Kidney (tissue), 22 donors: ENCODE measurements at places on chromosomes 12 and 14. TPM values are rescaled to one million over a fixed set of nuclear protein-coding genes. Genes with fewer than 3 reads are reported as not detected.

GRCh38 chr12:47277972-47278448 is 198.3 kb upstream of the AMIGO2 start:
- no peak for DNase-seq

DNA sequence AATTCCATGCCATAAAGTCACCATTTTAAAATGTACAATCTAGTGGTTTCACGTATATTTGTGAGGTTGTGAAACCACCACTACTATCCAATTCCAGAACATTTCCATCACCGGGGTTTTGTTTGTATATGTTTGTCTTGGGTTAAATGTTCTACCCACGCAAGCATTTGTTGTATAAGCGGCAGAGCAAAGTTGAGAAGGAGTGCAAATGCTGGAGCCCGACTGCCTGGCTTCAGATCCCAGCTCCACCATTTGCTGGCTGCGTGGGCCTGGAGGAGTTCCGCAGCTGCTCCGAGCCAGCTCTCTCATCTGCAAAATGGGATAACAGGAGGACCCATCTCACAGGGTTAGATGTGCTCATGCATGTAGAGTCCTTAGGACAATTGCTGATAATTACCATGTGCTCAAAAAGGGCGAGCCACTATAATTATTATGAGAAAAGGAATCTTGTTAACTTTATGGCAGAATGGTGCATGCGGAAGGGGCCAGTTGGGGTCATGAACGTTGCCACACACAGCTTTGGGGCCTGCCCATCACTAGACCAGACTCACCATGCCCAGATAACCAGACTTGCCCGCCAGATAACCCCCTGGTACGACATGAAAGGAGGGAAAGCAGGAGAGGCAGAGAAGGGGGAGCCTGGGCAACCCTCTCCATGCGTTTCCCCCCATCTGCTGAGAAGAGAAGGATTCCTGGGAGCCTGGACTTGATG is 6.4 kb downstream of the ACTN1 start:
- no peak for DNase-seq

DNA sequence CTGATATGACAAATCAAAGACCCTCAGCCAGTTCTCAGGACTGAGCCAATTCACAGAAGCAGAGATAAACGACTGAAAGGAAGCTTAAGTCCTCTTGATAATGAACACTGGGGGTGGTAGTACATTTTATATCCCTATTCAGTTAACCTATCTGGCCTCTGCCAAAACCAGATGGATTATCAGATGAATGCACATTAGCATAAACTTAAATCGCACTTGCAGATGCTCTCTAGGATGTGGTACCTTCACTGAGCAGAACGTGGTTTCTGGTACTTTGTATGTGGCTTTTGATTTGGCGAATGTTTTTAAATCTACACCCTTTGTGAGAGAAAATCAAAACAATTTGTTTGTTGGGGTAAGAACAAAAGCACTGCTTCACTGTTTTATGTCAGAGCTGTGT is 21.1 kb upstream of the TAS2R14 start:
- DNase-seq = no peak

DNA sequence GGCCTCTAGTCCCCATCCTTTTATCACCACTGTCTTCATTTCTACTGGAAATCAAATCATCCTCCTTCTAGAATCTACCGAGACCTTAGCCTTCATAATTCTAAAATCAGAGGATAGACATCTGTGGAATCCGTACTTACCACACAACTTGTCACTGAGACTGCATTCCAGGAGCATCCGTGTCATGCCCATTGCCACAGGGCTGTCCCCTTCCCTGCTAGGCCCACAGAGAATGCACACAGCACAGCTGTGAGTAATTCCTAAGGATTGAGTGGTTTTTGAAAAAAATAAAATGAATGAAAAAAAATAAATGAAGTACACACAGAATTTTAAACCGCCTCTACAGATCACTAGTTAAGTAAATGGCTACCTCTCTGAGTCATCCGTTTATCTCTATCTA is 21.0 kb upstream of the MAGOHB start:
- DNase-seq = no peak

DNA sequence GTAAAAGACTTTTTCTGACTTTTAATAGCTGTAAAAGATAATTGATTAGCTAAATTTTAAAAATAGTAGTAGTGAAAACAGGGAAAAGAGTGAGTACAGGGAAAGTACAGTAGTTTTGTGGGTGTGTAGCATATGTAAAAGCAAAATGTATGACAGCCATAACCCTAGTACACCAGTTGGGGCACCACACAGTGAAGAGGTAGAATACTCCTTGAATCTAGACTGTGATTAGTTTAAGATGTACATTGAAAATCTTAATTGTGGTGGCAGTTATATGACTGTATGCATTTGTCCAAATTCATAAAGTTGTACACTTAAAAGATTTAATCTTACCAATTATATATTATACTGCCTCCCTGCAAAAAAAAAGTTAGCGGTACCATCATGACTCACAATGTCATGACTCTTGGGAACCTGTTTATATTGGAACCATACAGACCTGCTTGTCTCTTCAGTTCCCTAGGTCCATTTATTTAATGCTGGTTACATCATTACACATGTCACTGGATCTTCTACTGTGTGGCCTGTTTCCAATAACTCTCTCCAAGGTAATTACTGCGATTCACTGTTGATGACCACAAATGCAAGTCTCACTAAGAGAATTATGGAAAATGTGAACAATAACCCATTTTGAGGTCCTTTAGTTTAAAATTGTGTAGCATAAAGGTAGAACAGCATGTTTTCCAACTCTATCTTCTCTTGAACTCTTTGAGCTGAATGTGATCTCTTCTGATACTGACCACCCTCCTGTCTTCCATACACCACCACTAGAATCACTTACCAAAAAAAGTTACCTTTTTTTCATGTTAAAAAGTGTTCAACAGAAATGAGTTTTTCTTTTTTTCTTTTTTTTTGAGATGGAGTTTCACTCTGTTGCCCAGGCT is 264.2 kb upstream of the AMIGO2 start:
- DNase-seq = no peak

GRCh38 chr12:104583301-104583700 is 126.6 kb downstream of the CHST11 start:
- DNase-seq = no peak

DNA sequence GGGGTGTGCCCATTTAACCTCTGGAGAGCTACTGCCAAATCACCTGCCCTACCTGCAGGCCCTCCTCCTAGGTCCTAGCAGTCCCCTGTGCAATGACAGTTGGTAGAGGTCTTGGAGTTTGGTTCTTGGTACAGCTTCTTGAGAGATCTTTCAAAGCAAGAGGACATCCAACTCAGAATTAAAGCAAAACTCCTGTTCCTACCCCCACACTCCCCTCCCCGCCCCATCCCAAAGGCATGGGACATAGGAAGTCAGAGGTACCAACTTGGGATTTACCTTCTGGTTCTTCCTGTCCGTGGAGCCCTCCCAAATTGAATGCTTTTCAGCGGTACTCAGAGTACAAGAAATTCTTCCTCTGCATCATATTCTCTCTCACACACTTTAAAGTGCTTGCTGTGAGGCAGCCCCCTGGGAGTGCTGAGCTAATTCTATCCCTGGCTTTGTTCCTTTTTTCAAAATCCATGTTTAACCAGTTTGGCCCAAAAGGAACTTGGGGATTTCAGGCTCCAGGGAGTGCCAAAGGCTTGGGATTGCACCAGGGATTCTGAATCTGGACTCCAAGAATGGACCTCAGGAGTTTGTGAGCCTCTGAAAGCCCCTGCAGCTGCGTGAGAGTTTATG is 40.8 kb downstream of the GALNT16 start:
- DNase-seq = no peak

- DNase-seq = no peak
These were observed 77.5 kb downstream of the TTC8 start for GRCh38 chr14:88901991-88902390.

DNA sequence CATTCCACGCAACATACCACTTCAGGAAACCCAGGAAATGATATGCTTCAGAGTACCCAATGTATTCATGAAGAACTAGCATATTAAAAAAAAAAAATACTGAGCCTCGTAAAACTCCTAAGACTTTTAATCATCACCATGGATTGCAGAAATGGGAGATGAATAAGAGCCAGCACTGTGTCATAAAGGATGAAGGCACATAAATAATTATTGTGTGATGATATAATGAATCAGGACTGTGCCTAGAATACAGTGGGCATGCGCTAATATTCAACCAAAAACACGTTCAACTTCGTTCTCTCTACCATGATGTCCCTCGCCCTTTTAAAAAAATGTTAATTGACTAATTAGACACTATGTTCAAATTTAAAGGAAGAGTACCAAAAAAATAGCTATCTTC is 68.7 kb downstream of the CIT start:
- no peak for DNase-seq

GRCh38 chr14:66477567-66477966 is 8.6 kb upstream of the CCDC196 start:
- no peak for DNase-seq

GRCh38 chr12:2306012-2306411 is 253.2 kb downstream of the CACNA1C start:
- DNase-seq = no peak

DNA sequence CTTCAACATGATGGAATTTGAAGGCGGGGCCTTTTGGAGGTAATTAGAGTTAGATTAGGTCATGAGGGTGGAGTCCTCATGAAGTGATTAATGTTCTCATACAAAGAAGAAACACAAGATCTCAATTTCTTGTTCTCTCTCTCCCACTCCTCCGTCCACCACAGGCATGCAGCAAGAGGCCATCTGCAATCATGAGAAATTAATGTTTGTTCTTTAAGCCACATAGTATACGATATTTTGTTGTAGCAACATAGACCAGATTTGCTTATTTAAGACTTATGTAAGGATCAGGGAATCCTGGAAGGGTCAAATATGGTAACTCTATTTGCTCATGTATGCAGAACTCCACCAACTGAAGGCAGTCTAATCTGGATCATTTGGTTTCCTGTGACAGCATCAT is 429.0 kb downstream of the LRIG3 start:
- DNase-seq = no peak

DNA sequence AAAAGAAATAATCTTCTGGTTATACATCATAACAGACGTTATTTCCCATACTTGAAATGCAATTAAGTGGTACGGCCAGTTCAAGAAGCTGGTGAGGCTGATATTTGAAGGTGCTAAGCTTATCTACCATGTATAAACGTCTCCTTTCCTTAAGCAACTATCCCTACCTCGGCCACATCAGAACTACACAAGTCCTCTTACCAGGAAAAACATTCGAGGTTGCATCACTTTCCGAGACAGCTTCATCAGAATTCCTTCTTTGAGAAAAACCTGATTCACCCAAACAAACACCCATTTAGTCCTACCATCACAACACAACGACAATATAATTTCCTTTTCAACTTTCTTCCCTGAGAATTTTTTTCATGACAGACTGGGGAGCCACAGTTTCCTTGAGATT is 33.9 kb upstream of the NR2C1 start:
- DNase-seq = no peak

DNA sequence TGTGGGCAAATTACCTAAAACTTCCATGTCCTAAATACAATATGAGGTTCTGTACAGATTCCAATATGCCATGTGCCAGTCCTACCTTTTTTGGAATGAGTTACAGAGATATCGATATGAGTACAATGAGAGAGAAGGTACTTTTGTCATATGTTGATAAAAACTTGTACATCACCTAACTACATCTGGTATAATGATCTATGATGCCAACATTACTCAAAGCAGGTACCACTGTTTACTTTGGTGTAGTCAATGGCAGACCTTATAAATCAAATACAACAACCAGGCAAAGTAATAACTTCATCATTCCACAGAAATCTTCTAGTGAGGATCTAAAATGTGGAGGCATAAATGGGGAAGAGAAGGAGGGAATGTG is 12.7 kb downstream of the TEP1 start:
- DNase-seq = no peak

DNA sequence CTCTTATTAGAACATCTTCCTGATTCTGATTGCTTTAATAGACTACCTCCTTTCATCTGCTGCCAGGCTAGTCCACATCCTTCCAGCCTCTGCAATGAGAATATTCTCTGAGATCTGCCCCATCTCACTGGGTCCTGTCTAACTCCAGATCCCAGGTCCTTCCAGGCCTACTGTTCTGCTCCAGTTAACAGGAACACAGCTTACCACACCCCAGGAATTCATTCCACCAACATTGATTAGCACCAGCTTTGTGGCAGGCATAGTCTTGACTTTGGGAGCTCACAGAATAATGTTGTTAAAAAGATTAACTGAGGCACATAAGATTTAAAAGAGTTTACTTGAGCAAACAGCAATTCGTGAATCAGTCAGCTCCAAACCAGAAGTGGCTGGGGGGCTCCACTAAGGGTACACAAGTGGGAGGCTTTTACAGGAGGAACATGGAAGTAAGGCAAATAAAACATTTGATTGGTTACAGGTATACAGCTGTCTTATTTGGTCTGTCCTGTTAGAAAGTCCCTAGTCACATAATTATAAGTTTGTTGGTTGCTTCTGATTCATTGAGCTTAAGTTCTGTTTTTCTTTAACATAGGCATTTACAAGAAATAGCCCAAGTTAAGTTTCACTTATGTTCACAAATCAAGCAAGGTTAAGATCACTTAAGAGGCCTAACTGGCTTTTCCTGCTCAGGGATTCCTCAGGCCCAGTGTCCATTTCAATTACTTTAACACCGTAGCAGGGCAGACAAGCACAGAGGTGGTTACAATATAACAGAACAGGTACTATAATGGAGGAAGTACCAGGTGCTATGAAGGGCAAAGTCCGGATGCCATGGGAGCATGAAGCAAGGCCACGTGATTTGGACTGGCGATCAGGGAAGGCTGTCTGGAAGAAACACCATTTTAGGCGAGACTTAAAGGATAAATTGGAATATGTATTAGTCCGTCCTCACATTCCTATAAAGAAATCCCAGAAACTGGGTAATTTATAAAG is 12.2 kb upstream of the MYH7 start:
- DNase-seq = no peak

DNA sequence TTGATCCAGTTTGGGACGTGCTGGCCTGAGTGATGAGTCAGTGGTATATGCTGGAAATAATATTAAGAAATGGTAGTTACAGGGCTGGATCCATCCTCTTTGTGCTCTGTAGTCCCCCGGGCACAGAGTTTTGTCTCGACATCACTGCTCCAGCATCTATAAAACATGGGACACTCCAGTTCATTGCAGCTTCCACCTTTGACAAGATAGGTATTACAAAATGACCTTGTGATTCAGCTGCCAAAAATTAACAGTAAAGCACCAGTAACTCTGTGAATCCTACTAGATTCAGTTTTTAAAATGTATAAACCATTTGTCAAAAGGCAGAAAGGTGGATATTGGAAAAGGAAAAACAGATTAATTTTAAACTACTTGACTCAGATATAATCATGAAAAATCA is 14.6 kb upstream of the GNG2 start:
- no peak for DNase-seq

The KDM5A gene
- 4.5 TPM for polyA plus RNA-seq

The TTC7B gene
- 23.4 TPM for polyA plus RNA-seq

The MSRB3 gene
- polyA plus RNA-seq = 10.3 TPM

The RAD9B gene
- 0.17 TPM for polyA plus RNA-seq

The POTEM gene
- polyA plus RNA-seq = not detected

The COX8C gene
- not detected for polyA plus RNA-seq

The ADAM20 gene
- not detected for polyA plus RNA-seq

The IQSEC3 gene
- polyA plus RNA-seq = 6.9 TPM

The TAC3 gene
- not detected for polyA plus RNA-seq

The RDH12 gene
- polyA plus RNA-seq = 10.0 TPM

The IAPP gene
- not detected for polyA plus RNA-seq

The GLS2 gene
- 5.6 TPM for polyA plus RNA-seq

The RIMKLB gene
- 38.0 TPM for polyA plus RNA-seq
